ENCODE measurements at places on chromosomes 2 and 18.

- no peak for DNase-seq
Observed at GRCh38 chr2:18991177-18992168, 366.9 kb downstream of the OSR1 start.

- no peak for DNase-seq
Observed at GRCh38 chr2:230668184-230668938, 44.3 kb upstream of the CAB39 start.

DNA sequence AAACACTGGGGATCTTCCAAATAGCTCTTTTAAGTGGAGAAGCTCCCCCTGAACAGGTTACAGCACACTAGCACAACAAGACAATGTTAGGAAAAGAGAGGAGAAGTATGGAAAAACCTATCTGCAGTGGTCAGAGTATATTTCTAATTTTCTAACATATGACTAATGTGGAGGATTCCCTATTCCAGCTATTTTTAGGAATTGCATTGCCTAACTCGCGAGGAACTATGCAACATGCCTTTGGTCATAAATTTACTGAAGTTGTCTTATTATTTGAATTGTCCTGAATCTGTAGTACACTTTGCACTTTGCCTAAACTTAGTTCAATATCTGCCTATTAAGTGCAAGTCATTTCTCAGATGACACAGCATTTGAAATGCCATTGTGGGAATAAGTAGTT is 381.4 kb downstream of the CCDC85A start:
- DNase-seq, result no peak

DNA sequence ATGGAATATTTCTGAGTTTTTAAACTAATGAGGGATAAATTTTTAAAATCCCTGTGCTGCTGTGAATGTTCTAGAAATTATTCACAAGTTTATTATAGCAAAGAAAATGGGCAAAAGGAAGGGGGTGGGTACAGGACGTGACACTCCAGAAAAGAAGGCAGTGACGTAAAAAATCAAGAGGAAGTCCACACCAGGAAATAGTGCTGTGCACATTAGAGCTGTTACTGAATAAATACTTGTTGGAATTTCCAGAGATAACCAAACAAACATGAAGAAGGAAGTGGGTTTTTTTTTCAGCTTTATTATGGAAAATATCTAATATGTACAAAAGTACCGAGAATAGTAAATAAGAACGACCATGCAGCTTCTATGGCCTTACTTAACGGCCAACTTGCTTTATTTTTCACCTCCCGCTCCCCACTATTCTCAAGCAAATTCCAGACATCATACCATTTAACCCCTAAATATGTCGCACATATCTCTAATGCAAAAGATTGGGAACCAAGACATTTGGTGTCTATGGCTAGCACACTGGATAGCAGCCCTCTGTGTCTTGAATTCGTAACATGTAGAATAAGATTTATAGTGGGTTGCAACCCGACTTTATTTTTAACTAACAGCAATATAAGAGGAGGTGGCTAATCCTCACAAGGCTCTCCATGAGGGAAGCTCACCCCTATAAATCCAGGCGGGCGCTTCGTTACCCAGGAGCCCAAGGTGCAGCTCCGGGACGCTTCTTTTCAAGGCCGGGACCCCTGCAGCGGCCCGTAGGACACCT is 580 bp upstream of the NDUFV2 start:
- DNase-seq, result no peak

GRCh38 chr2:240791221-240791800 is 28.7 kb downstream of the KIF1A start:
- no peak for DNase-seq

- no peak for DNase-seq
Observed at GRCh38 chr2:136059036-136059472, 58.9 kb downstream of the CXCR4 start.

DNA sequence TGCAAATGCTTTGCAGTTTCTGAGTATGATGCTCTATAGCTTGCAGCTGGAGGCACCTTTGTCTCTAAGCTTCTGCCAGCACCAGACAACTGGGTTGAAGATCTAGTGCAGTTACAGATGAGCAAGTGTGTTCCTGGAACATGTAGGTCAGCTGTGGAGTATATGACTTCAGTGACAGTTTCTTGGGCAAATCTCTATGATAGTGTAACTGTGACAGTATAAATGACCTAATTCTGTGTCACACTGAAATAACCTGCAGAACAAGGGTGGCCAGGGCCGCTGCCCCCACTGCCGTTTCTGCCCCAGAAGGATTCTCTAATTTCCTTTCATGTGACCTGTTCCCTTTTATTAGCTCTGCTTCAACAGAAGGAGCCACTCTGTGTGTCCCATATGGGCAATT is 145.3 kb upstream of the DAPL1 start:
- no peak for DNase-seq

GRCh38 chr2:165440367-165440766 is 29.1 kb upstream of the CSRNP3 start:
- DNase-seq, result no peak

DNA sequence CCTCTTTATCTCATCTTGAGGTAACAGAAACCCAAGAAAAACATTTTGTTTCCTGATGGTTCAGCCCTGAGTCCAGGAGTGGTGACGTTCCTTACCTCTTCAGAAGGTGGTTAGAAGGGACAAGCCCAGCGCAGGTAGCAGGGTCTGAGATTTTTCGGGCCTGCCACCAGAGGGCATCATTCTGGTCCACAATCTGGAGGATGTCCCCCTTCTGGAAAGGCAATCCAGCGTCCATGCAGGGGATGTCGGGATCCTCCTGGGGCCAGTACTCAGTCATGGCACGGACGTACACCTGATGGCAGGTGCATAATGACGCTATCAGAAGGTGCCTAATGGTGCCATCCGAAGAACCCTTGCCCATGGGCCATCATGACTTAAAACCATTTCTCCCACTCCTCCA is 17.7 kb downstream of the MPP4 start:
- DNase-seq, result no peak

DNA sequence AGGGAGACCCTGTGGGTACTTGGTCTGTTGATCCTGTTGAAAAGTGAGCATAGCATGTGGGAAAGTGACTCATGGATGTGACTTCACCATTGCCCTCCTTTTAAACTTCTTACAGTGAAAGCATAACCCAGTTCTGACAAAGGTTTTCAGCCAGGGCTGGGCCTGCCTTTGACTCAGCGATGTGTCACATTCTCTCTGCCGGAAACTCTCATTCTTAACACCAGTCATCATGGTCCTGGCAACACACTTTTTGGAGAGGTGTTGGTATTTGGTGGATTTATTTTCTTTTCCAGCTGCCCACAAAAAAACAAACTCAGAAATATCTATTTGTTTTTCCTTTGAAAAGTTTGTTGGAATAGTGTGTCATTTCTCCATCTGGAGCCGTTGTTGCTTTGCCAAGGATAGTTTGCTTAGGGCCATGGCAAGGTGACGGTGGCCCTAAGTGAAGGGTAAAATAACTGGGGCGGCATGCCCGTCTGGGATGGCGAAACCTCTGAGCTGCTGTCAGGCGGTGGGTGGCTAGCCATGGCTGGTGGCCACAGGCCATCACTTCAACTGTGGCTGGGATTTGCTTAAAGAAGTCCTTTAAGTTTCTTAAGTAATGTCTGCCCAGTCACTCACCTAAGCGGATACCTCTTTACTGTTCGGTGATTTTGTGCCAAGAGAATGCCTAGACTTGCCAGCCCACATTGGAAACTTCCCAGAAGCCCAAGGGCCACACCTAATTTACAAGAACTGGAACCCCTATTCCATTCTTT is 123.3 kb downstream of the LTBP1 start:
- DNase-seq, result peak; percentile 75

DNA sequence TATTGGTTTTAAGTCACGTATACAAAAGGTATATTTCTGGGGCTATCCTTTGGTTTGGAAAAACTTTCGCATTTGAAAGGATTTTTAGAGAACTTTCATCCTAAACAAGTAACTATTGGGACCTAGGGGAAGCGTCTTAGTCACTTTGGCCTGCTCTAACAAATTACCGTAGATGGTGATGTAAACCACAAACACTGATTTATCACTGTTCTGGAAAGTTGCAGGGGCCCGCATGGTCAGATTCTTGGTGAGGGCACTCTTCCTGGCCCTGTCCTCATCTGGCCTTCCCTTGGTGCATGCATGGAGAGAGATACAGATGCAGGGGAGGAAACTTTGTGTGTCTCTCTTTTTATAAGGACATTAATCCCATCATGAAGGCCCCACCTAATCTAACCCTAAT is 49.1 kb upstream of the ANKRD62 start:
- DNase-seq, result no peak
